CD4-positive, alpha-beta T cell treated with Interferon alpha-2 for 1 hour (primary cell): ENCODE measurements at places on chromosomes 2 and 18.
A peak's percentile ranks its signal among the peaks of the same experiment; 100 is the strongest.

DNA sequence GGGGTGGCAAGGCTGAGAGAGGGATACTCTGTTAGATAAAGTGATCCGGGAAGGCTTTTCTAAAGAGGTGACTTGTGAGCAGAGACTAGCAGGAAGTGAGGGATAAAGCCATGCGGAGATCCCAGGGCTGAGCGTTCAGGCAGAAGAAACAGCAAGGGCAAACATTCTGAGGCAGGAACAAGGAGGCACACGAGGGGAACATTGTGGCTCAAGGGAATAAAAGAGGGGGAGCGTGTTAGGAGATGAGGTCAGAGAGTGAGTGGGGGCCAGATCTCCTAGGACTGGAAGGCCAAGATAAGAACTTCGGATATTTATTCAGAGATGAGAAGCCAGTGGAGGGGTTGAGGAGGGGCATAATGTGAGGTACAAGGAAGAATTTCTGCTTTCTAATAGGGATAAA, 67.1 kb downstream of the ACTR2 start:
- DNase-seq, result no peak

DNA sequence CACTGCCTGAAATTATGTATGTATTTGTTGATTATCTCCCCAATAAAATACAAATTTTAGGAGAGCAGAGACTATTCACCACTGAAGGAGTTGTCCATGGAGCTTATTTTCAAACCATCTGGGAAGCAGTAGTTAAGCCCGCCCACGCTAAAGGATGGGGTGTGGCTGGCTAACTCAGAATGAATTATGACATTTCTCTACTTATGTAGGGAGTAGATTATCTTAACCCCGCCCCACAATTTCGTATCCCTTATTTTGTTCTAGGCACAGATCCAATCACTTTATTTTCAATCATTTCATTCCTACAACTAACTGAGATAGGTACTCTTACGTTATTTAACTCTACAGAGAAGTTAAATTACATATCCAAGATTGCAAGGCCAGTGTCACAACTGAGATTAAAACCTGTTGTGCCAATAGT, 1.4 kb upstream of the LAPTM4A start:
- DNase-seq, result no peak

DNA sequence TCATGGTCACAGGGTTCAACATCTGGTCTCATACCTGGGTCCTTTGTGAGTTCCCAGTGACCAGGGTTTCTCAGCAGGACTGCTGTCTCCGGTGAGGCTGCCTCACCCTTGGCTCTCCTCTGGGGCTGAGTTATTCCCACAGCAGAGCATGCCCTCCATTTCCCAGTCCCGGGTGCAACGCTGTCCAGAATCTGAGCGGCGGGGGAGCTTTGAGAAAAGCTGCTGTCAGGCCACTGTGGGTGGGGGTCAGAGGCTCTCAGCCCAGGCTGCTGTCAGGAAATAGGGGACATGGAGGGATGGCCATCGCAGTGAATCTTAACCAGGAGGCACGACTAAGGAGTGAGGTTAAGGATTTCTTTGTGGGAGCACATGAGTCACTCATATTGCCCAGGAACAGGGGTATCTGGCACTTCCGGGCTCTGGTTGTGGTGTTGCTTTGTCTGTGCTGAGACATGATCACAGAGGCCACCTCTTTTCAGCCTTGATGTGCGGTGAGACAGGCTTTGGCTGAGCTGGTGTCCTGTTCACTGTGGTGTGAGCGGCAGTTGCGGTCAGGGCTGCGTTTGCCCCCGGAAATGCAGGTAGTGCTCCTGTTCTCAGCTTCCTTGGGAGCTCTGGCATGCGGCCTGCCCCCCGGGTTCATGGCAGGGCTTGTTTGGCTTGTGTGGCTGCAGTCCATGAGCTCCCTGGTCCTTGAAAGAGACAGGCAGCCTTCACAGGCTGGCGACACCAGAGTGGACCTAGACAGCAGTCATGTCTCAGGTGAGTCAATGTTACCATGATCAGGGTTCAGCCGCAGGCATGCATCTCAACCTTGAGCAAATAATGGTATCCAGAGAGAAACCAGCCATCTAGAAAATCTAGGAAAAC, 310.7 kb upstream of the MYT1L start:
- no peak for DNase-seq

- DNase-seq, result no peak
Observed at GRCh38 chr2:26072925-26073768, 39.3 kb downstream of the RAB10 start.

- DNase-seq, result no peak
Observed at GRCh38 chr2:57981083-57981768, 65.4 kb upstream of the VRK2 start.

GRCh38 chr18:56458770-56459712, 179.4 kb downstream of the TXNL1 start:
- DNase-seq, result no peak

- no peak for DNase-seq
Observed at GRCh38 chr2:129737660-129738527, 241.6 kb upstream of the RAB6C start.

DNA sequence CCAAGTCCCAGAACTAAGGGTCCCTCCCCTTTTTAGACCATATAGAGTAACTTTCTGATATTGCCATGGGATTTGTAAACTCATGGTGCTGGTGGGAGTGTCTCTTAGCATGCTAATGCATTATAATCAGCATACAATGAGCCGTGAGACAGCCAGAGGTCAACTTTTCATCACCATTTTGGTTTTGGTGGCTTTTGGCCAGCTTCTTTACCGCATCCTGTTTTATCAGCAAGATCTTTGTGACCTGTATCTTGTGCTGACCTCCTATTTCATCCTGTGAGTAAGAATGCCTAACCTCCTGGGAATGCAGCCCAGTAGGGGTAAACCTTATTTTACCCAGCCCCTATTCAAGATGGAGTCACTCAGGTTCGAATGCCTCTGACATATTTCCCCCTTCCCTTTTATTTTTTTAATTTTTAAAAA, 148.2 kb downstream of the PHLPP1 start:
- no peak for DNase-seq

DNA sequence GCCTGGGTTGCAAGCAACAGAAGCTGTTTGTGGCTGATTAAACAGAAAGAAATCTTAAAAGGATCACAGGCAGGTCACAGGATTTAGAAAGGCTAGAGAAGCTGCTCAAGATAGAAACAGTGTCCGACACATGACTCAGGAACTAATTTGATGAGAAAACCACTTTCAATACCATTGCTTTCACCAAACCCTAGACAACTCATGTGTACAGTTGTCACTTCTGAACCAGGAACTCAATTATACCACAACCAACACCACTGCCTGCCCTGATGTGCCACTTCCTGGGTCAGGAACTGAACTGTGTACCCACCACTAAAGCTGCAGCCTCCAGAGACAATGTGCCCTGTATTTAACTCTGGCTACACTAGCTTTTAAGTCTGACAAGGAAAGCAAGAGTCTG, 56.0 kb downstream of the TMEM247 start:
- peak; percentile 60 for DNase-seq

- DNase-seq, result no peak
Observed at GRCh38 chr2:207160115-207160514, 5.6 kb downstream of the KLF7 start.

- DNase-seq, result peak; percentile 10
Observed at GRCh38 chr2:73832930-73833329, 4.2 kb downstream of the STAMBP start.

DNA sequence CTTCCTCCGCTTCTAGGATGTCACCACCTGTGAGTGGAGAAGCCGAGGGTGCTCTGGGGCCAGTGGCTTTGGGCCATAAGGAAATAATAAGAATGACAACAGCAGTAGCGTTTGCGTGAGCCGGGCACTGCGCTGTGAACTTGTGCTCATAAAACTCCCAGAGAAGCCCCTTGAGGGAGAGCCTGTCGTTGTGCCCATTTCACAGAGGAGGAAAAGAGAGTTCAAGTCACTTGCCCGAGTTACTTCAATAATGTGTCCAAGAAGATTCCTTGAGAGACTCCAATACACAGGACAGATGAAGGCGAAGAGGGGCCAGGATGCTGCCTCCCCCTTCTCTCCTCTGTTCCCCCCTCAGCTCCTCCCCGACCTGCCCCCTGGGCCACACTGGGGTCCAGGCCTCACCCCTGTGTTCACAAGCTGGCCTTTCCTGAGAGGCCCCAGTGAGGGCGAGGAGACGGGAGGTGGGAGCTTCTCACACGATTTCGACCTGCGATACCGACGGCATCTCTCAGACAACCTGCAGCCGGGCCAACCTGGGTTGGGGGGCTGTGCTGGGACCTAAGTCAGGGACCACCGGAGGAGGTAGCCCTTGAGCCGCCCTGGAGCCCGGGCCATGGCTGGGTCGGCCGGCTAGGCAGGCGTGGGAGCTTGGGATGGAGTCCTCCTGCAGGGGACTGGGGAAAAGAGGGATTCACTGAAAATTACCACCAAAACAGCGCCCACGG, 53.5 kb upstream of the UBE2F start:
- DNase-seq, result no peak

DNA sequence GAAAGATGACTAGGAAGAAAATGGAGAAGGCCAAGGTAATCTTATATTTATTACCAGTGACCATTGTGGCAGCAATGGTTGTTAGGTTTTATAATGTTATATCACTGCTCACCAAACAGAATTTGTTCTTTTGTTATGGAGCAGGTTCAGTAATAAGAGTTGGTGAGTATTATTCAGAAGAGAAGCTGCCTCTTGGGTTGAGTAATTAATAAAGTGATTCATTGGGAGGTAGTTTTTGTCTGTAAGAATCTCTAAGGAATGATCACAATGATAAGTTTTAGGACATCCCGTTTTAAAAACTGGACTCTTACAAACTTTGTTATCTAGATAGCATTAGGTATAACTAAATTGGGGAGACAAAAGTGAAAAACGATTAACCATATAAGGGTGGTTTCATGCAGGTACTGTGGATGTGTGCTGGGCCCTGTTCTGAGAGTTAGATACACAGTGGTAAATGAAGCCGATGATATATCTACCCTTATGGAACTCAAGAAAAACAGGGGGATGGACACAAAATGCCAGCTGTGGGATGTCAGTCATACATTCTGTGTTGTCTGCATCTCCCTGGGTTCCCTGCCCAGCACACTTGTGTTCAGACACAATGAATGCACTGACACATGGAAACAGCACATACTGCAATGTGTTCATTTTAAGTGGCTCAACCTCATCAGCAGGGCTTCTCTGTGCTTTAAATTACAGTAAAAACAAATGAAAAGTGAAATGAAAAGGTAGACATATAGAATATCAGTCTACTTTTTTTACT, 7.5 kb downstream of the MAP4K4 start:
- no peak for DNase-seq

DNA sequence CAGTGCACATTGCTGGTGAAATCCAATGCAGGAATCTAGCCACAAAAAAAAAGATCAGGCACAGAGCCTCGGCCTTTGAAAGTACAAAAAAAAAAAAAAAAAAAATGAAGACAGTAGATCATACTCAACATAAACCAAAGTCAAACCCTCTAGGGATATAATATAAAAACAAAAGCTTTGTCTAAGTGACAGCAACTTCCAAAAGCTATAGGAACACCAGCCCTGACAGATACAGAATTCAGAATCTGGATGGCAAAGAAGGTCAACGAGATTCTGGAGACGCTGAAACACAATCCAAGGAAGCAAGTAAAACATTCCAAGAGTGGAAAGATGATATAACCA, 54.0 kb upstream of the SCN1A start:
- no peak for DNase-seq

DNA sequence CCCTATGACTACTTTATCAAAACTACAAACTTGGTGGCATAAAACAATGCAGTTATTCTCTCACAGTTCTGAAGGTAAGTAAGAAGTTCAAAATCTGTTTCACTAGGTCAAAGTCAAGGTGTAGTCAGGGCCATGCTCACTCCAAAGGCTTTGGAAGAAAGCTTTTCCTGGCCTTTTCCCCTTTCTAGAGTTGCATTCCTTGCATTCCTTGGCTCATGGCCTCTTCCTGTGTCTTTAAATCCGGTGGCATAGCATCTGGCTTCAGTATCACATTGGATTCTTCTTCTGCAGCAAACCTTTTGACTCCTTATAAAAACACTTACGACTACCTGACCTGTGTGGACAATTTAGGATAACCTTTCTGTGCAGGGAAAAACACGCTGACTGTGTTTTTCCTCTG, 543.5 kb upstream of the HNMT start:
- DNase-seq, result no peak

DNA sequence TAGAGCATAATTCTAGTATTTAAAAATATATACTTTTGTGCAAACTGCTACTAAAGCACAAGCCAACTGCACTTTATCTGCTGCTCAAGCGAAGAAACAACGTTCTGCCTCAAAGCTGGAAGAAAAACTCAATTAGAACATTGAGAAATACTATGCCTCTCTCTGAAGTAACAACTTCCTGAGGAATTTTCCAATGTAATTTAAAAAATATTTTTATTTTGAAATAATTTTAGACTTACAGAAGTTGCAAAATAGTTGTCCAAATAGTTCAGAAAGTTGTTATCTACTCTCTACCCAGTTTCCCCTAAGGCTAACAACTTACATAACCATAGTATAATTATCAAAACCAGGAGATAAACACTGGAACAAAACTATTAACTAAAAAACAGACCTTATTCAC, 12.3 kb upstream of the POLI start:
- no peak for DNase-seq

GRCh38 chr2:218334531-218334930, 22.1 kb upstream of the CATIP start:
- DNase-seq, result no peak

- no peak for DNase-seq
Observed at GRCh38 chr2:26860211-26860850, 12.4 kb downstream of the DPYSL5 start.

- DNase-seq, result no peak
Observed at GRCh38 chr2:151945186-151945585, 117.0 kb upstream of the ARL5A start.

DNA sequence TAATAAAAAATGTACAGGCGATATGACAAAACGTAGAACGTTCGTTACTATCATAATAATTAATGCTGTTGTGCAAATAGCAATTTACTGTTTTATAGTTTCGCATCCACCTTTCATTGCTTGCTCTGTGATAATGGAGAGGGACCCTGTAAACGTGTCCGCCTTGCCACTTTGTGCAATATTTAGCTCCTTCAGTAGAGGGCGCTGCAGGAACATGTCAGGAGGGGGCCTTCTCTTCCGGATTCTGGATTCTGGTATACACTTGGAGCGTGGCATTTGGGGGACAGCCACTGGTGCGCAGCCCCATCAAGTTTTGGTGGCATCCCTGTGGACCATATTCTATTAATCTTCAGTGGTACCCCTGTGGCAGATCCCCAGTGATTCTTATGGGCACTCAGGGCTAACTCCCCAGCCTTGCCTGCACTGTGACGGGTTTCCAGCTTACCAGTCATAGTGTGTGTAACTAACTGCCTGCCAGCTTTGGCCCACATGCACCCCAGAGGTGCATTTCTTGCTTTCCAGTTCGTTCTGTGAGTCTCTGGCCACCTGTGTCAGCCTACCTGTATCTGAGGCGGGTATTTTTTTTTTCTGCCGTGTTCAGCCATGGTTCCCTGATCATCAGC, 140.3 kb downstream of the CYRIA start:
- DNase-seq, result no peak

GRCh38 chr2:159093497-159093896, 125.1 kb downstream of the TANC1 start:
- DNase-seq, result no peak

- DNase-seq, result no peak
Observed at GRCh38 chr2:195049372-195050031, 607.5 kb upstream of the SLC39A10 start.
